ENCODE measurements at places on chromosomes 6 and 20.

- no peak for DNase-seq
These were observed 54.8 kb downstream of the PHACTR2 start for GRCh38 chr6:143732536-143732935.

DNA sequence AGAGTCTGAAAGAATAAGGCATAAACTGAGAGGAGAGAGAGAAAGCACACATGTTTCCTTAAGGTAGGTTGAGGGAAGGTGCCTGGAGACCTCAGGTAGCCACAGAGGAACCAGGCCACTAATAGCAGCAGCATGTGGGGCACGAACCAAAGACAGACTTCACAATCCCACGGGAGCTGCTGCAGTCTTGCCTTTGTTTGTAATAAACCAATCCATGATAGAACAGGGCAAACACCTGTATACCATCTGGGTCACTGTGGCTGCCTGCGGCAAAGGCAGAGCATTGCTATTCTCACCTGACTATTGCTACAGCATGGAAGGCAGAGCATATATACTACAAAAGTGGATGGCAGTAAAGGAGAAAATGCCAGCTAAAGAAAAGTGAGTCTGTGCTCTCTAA is 36.3 kb downstream of the HEBP2 start:
- DNase-seq: no peak

DNA sequence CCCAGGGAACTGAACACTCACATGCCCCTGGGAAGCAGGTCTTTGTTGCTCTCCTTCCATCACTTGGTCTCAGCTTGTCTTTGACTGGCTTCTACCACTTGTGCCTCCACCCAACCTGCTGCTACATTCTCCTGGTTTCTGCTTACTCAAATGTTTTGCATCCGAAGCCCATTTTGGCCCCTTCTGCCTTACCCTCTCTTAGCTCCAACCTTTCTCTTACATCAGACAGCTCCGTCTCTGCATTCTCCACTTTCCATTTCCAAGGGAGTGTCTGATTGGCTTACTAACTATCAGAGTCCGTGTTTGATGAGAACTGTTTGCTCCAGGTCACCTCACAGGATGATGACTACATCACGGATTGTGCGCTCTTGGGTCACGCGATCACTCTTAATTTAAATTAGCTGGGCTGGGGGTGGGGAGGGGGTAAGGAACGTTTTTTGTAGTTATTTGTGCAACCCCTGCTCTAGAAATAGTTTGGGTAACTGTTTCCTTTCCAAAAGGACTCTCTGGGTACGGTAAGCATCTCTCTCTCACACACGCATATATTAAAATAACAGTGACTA is 844 bp upstream of the ABRACL start:
- no peak for DNase-seq

- no peak for DNase-seq
These were observed 47.8 kb downstream of the PSMB1 start for GRCh38 chr6:170505306-170505705.

GRCh38 chr20:38132156-38132909 is 32.7 kb downstream of the TGM2 start:
- no peak for DNase-seq

GRCh38 chr6:160544802-160545201 is 119.3 kb downstream of the LPA start:
- no peak for DNase-seq

GRCh38 chr6:42762426-42762859 is 16.5 kb upstream of the TBCC start:
- no peak for DNase-seq

DNA sequence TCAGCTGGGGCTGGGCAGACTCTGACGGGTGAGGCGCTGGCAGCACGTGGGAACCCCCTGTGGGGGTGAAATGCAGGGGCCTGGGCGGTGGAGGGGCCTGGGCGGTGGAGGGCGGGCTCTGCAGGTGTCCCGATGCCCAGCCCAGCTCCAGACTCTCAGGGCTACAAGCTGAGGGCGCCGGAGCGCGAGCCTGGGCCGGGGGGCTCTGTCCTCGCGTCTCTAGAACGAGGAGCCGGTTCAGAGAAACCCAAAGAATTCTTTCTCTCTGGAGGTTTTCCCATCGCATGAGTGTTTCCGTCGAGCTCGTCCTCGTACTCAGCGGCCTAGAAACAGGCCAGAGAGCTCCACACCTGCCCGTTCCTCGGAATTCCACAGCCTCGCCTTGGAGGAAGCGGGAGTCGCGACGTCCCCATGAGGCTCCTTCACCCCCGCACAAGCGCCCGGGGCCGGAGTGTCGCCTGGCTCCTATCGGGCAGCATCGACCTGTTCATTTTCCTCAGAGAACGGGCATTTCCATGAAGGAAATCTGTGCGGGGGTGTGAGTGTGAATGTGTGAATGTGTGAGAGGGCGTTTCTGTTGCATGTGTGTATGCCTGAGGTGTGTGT is 76.9 kb downstream of the SMOC2 start:
- DNase-seq: no peak

GRCh38 chr6:141203902-141204575 is 928.7 kb upstream of the GJE1 start:
- DNase-seq: no peak

DNA sequence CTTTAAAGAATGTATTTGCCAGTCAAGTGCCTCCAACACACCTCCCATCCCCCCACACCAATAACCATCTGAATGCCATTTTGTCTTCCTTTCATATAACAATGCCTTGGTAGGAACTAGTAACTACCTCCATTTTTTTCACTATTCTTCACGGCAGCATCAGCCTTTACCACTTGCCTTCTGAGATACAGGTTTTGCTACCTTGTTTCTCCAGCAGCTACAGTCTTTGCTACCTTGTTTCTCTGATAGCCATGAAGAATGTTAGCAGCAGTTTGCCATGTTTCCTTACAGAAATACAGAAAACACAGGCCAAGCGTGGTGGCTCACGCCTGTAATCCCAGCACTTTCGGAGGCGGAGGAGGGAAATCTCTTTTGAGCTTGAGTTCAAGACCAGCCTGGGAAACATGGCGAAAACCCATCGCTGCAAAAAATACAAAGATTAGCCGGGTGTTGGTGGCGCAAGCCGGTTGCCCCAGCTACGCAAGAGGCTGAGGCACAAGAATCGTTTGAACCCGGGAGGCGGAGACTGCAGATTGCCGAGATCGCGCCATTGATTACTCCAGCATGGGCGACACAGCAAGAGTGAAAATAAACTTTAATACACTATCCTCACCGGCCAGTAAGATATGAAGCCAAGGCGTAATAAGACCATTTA is 100.9 kb downstream of the HFE start:
- DNase-seq: no peak

DNA sequence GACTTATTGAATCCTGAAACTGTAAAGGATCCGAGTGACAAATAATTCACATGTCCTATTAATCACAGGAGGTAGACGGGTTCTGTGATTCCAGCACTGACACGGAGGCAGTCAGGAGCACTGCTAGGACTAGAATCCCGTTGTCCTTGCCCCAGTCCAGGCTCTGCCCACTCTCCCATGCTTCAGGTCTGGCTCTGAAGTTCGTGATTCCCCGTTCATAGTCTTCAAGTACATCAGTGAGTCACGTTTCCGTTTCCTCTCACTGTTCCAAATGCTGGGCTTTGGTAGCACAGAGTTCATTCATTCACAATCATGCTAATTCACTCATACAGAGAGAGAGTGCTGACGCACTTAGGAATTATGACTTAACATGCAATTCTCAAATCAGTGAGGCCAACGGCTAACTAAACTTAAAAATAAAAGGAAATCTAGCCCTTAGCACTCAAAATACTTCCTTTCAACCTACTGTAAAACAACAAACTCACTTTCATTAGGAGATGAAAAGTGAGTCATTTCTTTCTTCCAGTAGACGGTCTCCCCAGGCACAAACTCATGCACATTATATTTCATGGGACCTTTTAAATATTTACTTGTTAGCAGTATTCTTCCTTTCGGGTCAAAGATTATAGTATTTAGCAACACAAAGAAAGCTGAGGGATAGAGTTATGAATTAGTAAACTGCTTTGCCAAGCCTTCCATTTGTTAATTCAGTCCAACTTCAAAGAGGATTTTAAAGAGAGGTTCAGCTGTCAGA is 94.0 kb upstream of the NHSL1 start:
- no peak for DNase-seq

DNA sequence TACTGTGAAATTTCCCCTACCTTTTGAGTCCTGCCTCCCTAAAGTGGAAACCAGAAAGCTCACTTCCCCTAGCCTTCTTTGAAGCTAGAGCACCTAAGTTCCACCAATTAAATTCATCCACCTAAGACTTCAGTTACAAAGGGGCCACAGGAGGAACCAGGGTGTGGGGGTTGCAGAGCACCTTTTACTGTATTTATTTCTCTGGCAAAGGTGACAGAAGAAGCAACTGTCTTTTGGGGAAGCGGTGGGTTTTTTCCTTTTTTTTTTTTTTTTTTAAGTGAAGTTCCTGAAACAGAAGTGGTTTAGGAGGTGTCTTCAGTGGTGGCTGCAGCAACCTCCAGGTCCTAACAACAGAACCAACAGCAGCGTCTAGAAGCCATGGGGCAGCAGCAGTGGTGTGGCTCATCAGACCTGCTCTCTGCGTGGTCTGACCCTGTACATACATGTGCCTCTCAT is 13.1 kb downstream of the PSMB9 start:
- DNase-seq: no peak

Measured in stimulated activated CD8-positive, alpha-beta memory T cell treated with anti-CD3 and anti-CD28 coated beads, Interleukin-4, amount 100 ng/mL, for 4 hours (primary cell).